ENCODE measurements at places on chromosomes 12 and 14. TPM values are rescaled to one million over a fixed set of nuclear protein-coding genes. Genes with fewer than 3 reads are reported as not detected.

TECPR2 gene
- 36.5 TPM for total RNA-seq

DNA sequence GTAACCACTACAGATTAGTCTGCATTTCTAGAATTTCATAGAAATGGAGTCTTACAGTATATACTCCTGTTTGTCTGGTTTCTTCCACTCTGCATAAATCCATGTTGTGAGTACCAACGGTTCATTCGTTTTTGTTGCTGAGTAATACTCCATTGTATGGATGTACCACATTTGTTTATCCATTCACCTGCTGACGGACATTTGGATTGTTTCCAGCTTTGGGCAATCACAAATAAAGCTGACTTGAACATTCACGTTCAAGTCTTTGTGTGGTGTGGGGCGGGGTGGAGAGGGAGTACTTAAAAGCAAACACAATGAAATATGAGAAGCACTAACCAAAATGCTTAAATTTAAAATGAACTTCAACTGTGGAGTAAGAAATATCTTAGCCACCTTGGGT, 7.1 kb downstream of the HECTD4 start:
- no peak overlapping the region for H3K4me3 ChIP-seq
- no peaks in the 10 kb centered on the region for H3K36me3 ChIP-seq
- H3K27me3 ChIP-seq = no peaks in the 10 kb centered on the region
- H3K4me1 ChIP-seq = no peaks in the 10 kb centered on the region
- H3K27ac ChIP-seq = no peak overlapping the region

- DNase-seq = peak; percentile 19
- H3K4me3 ChIP-seq = peak overlapping the region; percentile 99
- H3K36me3 ChIP-seq = peaks cover 4% of the 10 kb centered on the region
- peaks cover 30% of the 10 kb centered on the region for H3K4me1 ChIP-seq
Observed at GRCh38 chr12:47964106-47964728, 821 bp downstream of the TMEM106C start.

DNA sequence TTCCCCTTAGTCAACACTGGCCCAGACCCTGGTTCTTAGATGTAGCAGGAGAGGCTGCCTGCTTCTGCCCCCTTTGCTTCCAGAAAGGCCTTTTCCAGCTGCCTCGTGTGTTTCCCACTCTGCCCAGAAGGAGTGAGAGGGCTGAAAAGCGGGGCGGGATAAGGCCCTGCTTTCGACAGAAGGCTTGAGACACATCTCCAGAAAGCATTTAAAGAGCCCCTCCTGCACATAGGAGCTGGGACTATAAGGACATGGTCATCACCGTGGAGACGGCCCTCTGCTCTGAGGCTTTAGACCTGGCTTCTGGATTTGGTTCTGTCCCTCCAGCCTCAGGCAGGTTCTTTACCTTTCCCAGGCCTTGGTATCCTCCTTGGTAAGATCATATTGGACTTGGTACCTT, 11.9 kb downstream of the CALM1 start:
- no peaks in the 10 kb centered on the region for H3K27me3 ChIP-seq
- H3K4me3 ChIP-seq = no peak overlapping the region
- peak overlapping the region; percentile 87 for H3K27ac ChIP-seq
- H3K4me1 ChIP-seq = peaks cover 49% of the 10 kb centered on the region

- DNase-seq = no peak
- no peaks in the 10 kb centered on the region for H3K36me3 ChIP-seq
- no peaks in the 10 kb centered on the region for H3K4me1 ChIP-seq
- H3K27me3 ChIP-seq = no peaks in the 10 kb centered on the region
- H3K4me3 ChIP-seq = no peak overlapping the region
- no peak overlapping the region for H3K27ac ChIP-seq
Observed at GRCh38 chr12:128383357-128383937, 116.5 kb downstream of the TMEM132C start.

GRCh38 chr12:28172434-28173030, 17.7 kb upstream of the CCDC91 start:
- H3K4me3 ChIP-seq = no peak overlapping the region
- H3K27me3 ChIP-seq = no peaks in the 10 kb centered on the region
- no peak overlapping the region for H3K27ac ChIP-seq
- no peaks in the 10 kb centered on the region for H3K36me3 ChIP-seq
- no peak for DNase-seq

DNA sequence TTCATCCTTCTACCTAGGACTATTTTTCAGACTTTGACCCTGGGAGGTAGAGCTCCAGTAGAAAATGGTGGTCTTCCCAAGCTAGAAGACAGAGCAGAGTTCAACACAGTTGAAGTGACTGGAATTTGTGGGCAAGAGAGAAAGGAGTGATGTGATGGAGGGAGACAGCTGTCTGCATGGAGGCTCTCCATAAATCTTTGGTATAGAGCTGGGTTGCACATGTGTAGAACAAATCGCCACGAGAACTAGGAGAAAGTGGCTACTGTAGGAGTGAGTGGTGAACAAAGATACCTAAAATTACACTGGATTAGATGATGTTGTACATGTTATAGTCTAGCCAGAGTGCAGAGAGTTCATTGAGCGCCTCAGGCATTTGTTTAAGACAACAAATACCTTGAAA, 14.5 kb downstream of the GPR135 start:
- H3K4me1 ChIP-seq = peaks cover 8% of the 10 kb centered on the region
- DNase-seq = no peak
- no peaks in the 10 kb centered on the region for H3K27me3 ChIP-seq
- no peak overlapping the region for H3K4me3 ChIP-seq
